ENCODE measurements at places on chromosomes 3 and 15.

DNA sequence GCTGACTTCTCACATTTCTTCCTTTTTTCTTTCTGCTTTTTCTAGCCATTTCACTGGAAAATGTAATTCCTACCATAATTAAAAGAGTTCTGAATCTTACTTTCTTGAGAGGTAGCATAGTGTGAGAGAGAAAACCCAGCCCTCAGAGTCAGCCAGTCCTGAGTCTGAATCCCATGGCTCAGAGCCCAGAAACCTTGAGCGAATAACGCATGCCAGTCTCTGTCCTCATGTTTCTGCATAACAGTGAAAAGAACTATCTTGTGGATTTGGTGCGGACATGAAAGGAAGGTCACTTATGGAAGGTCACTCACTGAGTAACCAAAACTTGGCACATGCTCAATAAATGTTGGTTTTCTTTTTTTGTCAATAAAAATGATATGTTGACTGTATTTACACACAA is 29.3 kb upstream of the SLCO3A1 start:
- DNase-seq, result no peak

DNA sequence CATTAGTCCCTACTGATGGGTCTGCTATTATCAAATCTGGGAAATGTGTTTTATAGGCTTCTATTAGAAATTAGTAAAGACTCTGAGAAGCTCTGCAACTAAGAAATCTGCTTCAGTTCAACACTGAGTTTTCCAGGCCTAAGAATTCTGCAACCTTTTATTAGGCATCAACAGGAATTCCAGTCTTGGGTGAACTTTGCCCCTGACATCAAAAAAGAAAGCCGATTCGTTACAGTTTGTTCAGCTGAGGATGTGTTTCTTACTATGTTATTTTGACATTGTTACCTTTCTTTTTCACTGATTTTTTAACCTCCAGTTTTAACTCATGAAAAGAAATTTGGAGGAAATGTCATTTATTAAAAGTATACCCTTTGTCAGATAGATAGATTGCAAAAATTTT is 131.5 kb upstream of the KCNH8 start:
- no peak for DNase-seq

- no peak for DNase-seq
These were observed 68.5 kb upstream of the CACNA1D start for GRCh38 chr3:53425936-53426335.

- no peak for DNase-seq
These were observed 120.5 kb downstream of the XXYLT1 start for GRCh38 chr3:195150181-195151118.

GRCh38 chr3:72310419-72311380 is 525.8 kb upstream of the PROK2 start:
- DNase-seq, result no peak

- no peak for DNase-seq
These were observed 60.8 kb upstream of the ANKRD34C start for GRCh38 chr15:79221696-79222095.

- no peak for DNase-seq
These were observed 251.3 kb downstream of the CTNNB1 start for GRCh38 chr3:41450416-41451231.

GRCh38 chr3:116440196-116440595 is 5.1 kb downstream of the LSAMP start:
- no peak for DNase-seq

- no peak for DNase-seq
These were observed 6.2 kb upstream of the APBA2 start for GRCh38 chr15:28879551-28879950.

DNA sequence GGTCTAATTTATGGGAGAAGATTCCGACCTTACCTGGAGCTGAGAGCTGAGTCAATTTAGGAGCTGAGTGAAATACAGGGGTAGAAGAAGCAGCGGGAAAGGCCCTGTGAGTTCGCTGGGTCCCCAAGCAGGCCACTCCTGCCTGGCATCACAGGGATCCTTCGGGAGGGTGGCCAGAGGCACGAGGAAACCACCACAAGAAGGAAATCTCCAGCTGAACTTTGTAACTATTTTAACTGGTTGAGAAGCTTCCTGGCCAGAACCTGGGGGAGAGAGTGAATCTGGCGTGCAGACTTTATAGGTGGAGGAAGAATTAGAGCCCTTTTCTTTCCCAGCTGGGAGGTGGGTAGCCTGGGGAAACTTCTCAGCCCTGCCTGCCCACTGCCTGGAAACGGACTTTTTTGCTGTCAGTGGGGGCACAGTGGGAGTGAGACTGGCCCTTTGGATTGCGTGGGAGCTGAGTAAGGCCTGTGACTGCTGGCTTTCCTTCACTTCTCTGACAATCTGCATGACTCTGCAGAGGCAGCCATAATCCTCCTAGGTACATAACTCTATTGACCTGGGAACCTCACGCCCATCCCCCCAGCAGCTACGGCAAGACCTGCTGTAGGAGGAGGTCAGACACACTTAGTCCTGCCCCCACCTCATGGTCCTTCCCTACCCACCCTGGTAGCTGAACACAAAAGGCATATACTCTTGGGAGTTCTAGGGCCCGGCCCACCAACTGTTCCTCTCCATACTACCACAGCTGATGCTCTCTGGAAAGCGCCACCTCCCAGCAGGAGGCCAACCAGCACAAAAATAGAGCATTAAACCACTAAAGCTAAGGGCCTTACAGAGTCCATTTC is 340.7 kb downstream of the CNTN3 start:
- no peak for DNase-seq

GRCh38 chr3:73365756-73366397 is 258.9 kb downstream of the PDZRN3 start:
- no peak for DNase-seq

DNA sequence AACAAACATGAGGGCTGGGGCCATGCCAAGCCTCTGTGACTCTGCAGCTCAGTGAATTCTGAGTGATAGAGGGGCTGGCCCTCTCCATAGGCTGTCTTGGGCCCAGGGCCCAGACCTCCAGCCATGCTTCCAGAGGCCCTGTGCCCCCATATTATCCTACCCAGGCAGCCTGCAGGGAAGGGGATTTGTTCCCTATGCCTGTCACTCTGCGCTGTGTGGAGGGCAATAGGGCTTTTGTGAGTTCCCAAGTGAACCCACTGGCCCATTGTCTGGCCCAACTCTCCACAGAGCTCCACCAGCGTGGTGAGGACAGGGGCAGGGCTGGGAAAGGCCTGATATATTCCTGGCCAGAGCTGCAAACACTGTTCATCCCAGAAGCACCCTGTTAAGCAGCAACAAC is 113.2 kb downstream of the EPHB1 start:
- DNase-seq, result no peak

- no peak for DNase-seq
These were observed 131.7 kb upstream of the ZBED2 start for GRCh38 chr3:111726788-111727305.

GRCh38 chr3:130906374-130906995 is 12.6 kb downstream of the ATP2C1 start:
- no peak for DNase-seq

DNA sequence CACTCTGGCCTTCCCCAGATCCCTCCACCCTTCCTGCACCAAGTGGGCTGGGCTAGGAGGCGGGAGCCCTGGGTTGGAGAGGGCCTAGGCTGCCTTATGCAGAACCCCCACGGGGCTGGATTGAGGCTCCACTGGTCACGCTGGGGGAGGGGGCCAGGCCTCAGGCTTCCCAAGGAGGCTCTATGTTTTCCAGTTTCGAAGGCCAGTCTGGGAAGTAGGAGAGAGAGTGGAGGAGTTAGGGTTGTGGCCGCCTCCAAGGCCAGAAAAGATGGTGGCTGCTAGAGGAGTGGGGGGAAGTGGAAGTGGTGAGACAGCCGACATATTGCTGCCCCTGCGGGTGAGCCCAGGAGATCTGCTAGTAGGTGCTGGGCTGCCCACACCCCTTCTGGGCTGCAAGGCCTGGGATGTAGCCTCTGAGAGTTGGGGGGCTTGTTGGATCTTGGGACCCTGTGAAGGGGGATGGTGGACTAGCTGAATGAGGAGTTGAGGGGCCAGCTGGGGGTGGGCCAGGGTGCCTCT is 1.2 kb downstream of the GNAI2 start:
- no peak for DNase-seq

- no peak for DNase-seq
These were observed 678.6 kb downstream of the MECOM start for GRCh38 chr3:168984872-168985271.

GRCh38 chr3:70738291-70738681 is 425.8 kb upstream of the MDFIC2 start:
- no peak for DNase-seq

DNA sequence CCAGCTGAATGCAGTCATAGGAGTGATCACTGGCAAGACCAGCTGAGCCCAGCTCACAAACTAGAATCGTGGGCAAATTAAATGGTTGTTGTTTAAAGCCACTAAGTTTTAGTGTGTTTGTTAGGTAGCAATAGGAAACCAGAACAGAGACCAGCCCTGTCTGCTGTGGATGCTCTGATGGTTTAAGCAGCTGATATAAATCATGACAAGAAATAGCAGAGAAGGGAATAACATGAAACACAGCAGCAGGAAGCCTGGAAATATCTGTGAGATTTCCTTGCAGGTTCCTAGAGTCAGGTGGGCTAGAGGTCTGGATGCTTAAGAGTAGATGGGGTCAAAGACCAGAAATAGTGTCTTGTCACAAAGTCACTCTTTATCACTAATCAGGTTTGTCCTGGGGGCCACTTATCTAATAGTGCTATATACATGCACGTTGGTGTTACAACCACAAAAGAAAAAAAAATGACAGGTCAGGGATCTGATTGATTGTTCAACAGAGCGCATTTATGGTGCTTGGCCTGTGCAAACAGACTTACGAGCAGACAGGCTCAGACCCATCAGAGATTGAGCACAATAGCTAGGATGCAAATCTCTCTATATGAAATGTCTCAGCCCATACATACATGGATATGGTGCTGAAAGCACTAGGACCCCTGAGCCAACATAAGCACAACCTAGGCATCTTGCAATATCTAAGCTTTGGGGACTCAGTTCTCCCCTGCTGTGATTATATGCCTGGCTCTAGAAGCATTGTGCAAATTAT is 967.7 kb downstream of the AGBL1 start:
- no peak for DNase-seq

DNA sequence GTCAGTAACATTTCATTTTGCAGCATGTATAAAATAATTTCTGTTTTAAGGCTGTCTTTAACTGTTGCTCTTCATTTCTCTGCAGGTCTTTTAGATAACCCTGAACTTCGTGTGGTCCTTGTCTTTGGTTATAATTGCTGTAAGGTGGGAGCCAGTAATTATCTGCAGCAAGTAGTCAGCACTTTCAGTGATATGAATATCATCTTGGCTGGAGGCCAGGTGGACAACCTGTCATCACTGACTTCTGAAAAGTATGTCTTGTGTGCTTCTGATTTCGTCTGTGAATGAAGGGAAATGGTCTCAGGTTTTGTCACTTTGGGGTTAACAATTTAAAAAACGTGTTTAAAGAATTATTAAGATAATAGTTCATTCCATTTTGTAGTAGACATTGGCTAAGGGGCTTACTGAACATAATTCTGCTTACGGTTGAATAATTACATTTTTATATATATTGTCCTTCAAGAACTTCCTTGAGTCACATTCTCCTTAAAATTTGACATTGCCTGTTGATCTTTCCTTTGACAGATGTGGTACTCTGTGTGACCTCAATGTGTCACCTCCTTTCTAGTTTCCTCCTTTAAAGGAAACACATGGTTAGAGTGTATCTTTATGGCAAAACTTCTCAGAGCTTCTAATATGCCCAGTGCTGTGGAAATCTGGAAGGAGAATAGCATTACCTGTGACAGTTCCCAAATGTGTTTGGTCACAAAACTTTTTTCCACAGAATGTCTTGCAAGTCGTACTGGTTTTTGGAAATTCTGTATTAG is 26.3 kb downstream of the FBXO22 start:
- DNase-seq, result no peak

DNA sequence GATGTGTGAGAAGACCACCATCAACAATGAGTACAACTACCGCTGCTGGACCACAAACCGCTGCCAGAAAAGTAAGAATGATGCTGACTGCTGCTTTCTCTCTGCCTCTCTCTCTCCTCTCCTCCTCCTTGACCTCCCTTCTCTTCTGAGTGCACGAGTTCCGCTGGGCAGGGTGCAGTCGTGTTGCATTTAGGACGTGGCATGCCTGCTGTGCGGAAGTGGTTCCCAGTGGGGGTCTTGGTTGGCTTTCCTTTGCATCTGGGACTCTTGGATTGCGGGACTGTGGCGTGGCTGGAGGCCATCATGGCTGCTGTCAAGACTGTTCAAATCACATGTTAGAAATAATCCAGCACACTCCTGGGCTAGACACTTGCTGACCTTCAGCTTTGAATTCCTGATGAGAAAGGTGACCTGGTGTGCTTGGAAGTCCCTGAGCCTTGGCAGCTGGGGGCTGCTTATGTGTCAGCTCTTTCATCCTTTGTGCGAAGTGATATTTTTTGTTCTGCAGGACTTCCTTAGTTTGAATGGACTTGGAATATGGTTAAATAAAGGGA is 59.8 kb downstream of the IGF1R start:
- no peak for DNase-seq

DNA sequence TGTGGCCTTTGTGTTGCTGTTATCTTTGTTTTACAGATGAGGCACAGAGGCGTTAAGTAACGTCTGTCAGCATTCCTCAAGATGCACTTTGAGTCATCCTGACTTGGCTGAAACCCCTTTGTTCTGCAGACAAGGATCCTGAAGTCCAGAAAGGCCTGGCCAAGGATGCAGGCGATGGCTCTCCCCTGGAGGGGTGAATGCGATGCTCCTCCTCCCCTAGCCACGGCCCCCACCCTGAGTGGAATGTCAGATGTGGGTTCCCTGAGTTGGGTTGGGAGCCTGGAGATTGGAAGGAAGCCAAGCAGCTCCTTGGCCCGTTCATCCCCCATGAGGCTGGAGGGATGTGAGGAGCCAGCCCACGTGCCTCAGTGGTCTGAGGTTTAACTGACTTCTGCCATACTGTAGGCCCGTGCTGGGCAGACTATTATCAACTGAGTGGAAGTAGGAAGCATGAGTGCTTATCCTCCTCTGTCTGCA is 43.3 kb downstream of the POMGNT2 start:
- DNase-seq, result no peak

- no peak for DNase-seq
These were observed 466.4 kb downstream of the DIPK2A start for GRCh38 chr3:144437989-144438388.

DNA sequence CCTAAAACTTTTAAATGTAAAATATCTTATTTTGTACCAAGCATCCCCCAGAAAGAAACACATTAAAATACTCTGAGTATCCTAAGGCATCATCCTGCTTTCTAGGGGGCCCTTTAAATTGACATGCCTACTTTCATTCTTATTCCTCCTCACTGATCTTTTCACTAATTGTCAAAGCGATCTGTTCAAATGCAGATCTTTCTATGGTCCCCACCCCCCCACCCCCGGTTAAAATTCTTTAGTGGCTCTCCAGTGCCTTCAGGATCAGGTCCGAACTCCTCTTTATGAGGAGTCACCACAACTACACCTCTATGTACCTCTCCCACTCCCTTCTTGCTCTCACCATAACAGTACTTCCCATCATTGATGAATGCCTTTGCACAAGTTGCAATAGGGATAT is 19.2 kb upstream of the TFDP2 start:
- no peak for DNase-seq

DNA sequence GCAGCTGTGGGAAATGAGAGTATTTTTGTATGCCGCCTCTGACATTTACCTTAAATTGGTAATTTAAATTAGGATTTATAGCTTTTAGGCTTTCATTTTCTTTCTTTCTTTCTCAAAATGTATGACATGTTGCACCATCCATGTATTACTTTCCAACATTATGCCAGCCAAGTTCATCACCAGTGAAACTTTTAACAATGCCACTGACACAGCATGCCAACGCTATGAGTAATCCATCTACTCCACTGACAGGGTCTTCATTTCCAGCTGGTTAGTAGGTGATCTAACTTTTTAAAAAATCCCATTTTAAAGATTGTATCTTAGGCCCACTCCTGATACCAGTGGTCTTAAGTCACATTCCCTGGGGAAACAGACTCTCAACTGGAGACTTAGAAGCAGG is 21.8 kb upstream of the CLDN16 start:
- no peak for DNase-seq
